A549 treated with GW870086 at 1 μM for 4 hours (cell line): ENCODE measurements at places on chromosomes 6 and 20. TPM values are rescaled to one million over a fixed set of nuclear protein-coding genes. Genes with fewer than 3 reads are reported as not detected.

Gene ATAT1
- total RNA-seq = 4.4 to 6.1 TPM (median 5.5 TPM) in 5 replicates

Gene GPLD1
- 0.88 to 1.1 TPM (median 1.1 TPM) in 5 replicates for total RNA-seq

Gene CALHM6
- 0.34 TPM in 1 of 5 replicates, not detected in the others for total RNA-seq

Gene CCDC170
- 0.07 to 0.17 TPM (median 0.13 TPM) in 4 of 5 replicates, not detected in the other for total RNA-seq

Gene ADGRG6
- total RNA-seq = 38.2 to 62.5 TPM (median 55.0 TPM) in 5 replicates
